RPMI8226 (cell line): ENCODE measurements at places on chromosomes 11 and 22.
A peak's percentile ranks its signal among the peaks of the same experiment; 100 is the strongest.

GRCh38 chr11:117649296-117650055 is 147.5 kb downstream of the DSCAML1 start:
- peak; percentile 15 for DNase-seq

DNA sequence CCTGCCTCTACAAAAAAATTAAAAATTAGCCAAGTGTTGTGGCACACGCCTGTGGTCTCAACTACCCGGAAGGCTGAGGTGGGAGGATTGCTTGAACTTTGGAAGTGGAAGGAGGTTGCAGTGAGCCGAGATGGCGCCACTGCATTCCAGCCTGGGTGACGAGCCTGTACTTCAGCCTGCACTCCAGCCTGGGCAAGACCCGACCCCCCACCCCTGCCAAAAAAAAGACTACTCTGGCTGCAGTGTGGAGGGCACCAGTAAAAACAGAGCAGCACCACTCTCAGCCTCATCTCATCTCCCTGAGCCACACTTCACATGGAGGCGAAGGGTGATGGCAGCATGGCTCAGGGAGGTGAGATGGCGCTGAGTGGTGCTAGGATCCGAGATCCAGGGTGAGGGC is 50.3 kb upstream of the THY1 start:
- DNase-seq, result no peak

GRCh38 chr11:9662273-9662672 is 1.6 kb upstream of the SWAP70 start:
- peak; percentile 38 for DNase-seq

GRCh38 chr11:85826116-85826855 is 15.3 kb upstream of the SYTL2 start:
- peak; percentile 21 for DNase-seq

DNA sequence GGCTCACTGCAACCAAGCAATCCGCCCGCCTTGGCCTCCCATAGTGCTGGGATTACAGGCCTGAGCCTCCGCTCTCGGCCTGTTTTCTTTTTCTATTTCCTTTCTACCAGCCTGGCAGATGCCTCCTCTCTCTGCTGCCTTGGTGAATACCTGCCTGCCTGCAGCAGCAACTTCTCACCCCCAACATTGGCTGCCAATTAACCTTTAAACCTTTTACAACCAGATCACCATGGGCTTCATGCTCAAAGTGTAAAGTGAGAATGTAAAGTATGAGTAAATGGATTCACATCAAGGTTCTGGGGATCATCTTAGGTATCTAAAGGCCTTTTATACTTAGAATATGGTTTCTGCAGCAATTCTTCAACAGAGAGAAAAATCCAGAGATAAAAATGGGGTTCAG is 13.0 kb upstream of the FCHSD2 start:
- no peak for DNase-seq

DNA sequence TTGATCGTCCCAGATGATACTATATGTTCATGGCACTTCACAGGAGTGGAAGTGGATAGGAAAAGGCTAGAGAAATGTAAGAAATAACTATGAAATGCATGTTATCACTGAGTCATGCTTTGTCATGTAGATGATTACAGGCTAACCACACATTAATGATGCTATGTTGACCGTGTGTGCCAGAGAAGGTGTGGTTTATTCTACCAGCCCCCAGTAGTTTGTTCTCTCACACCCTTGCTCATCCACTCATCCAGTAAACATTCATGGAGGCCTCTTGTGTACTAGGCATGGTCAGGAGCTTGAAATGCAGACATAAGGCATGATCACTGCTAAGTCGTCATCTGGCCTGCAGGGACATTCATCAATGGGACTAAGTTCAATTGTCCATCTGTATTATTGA is 153.0 kb upstream of the PITPNB start:
- DNase-seq, result no peak

- no peak for DNase-seq
Observed at GRCh38 chr22:43421046-43421665, 9.3 kb downstream of the MPPED1 start.
